ENCODE measurements at places on chromosomes 4 and X.

DNA sequence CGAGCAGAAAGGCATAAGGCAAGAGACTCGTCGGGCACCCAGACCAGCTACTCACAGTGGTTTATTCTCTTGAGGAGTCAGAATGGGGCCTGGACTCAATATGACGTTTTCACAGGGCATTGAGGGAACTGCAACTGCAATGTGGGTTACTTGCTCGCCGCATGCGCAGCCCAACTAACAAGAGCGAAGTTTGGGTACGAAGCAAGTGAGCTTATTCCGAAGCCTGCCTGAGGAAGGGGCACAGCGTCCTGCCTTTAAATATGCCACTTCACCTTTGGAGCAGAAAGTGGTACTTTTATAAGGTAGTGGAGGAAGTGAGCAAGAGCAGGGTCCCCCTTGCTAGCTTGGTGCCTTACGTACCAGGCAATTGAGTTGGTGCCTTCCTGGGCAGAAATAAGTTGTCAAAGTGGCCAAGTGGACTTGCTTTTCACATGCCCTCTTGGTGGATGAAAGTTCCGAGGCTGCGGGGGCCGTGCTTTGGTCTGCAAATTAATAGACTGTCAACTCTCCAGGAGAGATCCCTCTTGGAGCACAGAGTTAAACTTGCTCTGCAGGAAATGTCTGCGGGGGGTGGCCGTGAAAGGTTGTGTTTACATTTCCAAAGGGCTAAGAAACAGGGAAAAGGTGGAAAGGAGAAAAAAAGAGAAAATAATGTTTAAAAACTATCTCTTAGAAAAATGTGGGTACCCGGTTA is 480.4 kb downstream of the TRIML1 start:
- no peak for DNase-seq

DNA sequence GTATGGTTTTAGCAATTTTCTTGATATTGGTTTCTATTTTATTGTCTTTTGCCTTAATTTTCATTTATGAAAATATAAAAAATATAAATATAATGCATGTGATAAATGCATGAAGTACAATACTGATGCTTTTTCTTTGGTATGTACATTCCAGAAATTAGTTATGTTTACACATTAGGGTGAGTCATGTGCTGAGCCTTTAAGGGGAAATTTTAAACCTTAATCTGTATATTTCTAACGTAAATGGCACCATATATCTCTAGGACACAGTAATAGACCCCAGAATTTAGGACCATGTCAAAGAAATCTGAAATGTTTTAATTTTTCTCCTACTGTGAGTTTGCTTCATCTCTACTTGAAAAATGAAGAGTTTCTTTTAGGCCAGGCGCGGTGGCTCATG is 117.8 kb upstream of the SPRY1 start:
- no peak for DNase-seq

DNA sequence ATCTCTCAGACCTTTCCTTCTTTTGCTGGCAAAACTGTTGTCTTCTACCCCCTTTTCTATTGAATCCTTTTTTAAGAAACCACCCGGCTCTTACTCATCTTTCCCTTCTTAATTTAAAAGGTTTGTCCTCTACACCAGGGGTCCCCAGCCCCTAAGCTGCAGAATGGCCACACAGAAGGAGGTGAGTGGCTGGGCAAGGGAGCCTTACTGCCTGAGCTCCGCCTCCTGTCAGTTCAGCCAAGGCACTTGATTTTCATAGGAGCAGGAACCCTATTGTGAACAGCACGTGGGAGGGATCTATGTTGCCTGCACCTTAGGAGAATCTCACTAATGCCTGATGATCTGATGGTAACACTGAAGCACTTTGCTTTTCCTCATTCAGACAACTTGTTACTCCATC is 726.3 kb upstream of the INTU start:
- DNase-seq: no peak

- DNase-seq: no peak
Observed at GRCh38 chr4:109608879-109609278, 48.8 kb downstream of the MCUB start.

- no peak for DNase-seq
Observed at GRCh38 chr4:174193438-174194374, 89.8 kb downstream of the FBXO8 start.

- no peak for DNase-seq
Observed at GRCh38 chrX:87370865-87371264, 146.7 kb upstream of the KLHL4 start.

GRCh38 chr4:14916554-14917297 is 85.6 kb upstream of the CPEB2 start:
- DNase-seq: no peak

DNA sequence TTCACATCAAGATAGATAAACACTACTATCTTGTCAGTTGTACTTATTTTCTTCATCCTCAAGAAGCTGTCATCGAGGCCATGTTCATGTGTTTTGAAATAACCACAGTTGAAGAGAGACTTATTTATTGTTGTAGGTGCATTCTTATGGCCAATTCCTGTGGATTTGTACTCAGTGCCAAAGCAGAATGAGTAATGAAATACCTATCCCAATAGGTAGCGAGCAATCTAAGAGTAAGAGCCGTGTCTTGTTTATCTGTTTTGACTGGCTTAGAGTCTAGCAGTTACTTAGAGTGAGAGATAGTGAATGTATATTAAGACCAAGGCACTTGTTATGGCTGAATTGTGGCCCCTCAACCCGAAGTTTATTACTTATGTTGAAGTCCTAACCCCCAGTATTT is 631.0 kb upstream of the SPANXN1 start:
- no peak for DNase-seq

GRCh38 chr4:129998436-129999150 is 902.6 kb downstream of the C4orf33 start:
- DNase-seq: no peak
